ENCODE measurements at places on chromosomes 5 and 9. TPM values are rescaled to one million over a fixed set of nuclear protein-coding genes. Genes with fewer than 3 reads are reported as not detected.

FOXI1 gene
- total RNA-seq, result not detected

MSMP gene
- total RNA-seq, result not detected

ECSCR gene
- not detected for total RNA-seq

- no peak for DNase-seq
These were observed 27.2 kb downstream of the NCBP1 start for GRCh38 chr9:97660847-97661246.

GRCh38 chr5:53422539-53422938 is 57.9 kb upstream of the FST start:
- no peak for DNase-seq
